Effector memory CD4-positive, alpha-beta T cell (primary cell): ENCODE measurements at places on chromosomes 7 and 10.

DNA sequence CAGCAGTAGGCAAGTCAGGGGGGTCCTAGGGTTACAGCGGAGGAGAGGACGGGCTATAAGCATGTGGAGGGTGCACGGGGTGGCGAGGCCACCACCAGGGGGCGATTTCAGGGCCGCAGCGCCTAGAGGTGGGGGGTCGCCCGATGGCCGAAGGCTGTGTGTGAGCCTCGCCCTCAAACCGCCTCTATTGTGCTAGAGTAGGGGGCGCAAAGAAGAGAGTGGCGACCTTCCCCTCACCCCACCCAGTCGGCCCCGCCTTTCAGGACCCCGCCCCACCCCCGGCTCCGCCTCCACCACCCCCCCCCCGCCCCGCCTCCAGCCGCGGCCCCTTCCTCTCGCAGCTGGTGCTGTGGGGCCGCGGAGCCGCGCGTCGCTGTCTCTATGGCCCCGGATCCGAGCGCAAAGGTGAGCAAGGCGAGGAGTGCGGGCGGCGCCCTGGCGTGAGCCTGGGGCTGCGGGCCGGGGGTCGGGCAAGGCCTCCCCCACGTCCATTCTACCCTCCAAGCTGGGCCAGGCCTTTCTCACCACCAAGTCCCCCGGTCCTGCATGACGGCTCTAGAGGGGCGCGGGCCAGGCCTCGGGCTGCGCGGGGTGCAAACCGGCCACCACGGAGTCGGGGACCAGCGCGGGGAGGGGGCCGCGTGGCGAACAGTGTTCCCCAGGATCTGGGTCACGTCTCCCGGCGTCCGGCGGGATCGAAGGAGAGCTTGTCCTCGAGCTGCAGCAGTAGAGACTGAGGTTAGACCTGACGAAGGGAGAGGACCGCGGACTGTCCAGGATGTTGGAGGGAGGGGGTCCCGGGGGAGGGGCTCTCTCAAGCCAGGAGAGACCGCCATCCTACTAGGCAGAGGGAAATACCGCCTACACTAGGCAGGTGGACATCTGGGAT is at the start of gene SEMA4G:
Gene SEMA4G, plus strand, starts transcription at position 318 of the 889 bp plus-strand sequence. CDS start 3,409 bp downstream, outside the sequence.
- no peaks in the 10 kb centered on the region for H3K27me3 ChIP-seq
- H3K36me3 ChIP-seq, result peaks cover 6% of the 10 kb centered on the region
- H3K27ac ChIP-seq, result no peak within 1 kb of the TSS
- no peak for DNase-seq
- peaks cover 6% of the 10 kb centered on the region for H3K4me1 ChIP-seq

GRCh38 chr10:111360260-111360925 is 283.6 kb downstream of the ADRA2A start:
- H3K36me3 ChIP-seq, result no peaks in the 10 kb centered on the region
- H3K27me3 ChIP-seq, result no peaks in the 10 kb centered on the region
- no peak overlapping the region for H3K4me3 ChIP-seq
- no peaks in the 10 kb centered on the region for H3K4me1 ChIP-seq
- no peak for DNase-seq

GRCh38 chr10:105189463-105189800 is 548.3 kb downstream of the SORCS3 start:
- H3K36me3 ChIP-seq, result no peaks in the 10 kb centered on the region
- no peaks in the 10 kb centered on the region for H3K4me1 ChIP-seq
- no peak for DNase-seq
- H3K4me3 ChIP-seq, result no peak overlapping the region

DNA sequence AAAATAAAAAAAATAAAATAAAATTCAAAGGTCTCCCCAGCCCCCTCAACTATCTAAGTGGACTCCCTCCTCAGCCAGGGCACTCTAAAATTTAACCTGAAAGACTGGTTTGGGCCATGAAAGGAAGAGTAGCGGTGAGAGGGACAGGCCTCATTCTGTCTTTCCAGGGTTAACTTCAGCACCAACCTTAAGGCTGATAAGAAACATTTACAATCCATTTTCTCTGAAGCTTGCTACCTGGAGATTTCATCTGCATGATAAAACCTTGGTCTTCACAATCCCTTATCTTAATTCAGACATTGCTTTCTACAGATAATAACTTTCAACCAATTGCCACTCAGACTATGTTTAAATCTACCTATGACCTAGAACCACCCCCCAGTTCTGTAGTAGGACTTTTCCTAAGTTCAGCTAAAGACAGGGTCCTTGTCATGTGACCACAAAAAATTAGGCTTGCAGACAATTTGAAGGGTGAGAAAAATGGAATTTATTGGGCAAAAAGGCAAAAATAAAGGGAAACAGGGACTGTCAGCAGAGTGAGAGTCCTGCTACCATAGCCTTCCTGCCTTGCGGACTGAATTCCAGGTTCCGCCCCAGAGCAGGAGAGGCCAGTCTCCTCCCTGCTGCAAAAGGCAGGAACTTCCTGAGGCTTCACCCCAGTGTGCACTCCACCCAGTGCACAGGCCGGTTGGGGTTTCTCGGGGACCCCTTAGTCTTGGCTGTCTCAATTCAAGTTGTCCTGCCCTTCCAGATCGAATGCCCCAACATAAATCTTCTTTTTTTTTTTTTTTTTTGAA is 26.0 kb downstream of the AGK start:
- no peak overlapping the region for H3K4me3 ChIP-seq
- no peak overlapping the region for H3K27ac ChIP-seq
- H3K27me3 ChIP-seq, result no peaks in the 10 kb centered on the region

DNA sequence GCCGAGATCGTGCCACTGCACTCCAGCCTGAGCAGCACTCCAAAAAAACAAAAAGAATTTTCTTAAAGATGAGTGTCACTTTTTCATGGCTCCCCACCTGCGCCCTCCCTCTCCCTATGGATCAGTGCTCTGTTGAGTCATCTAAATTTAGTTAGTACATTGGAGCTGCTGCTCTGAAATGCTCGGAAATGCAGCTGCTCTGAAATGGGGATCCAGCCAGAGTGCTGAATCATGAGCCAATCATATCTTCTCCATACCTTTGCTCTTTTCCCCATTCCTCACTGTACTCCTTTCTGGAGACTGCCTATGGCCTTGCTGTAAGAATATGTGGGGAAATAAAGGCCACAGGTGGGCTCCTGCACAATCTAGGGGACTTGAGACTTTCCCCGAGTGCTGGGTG is 188.8 kb downstream of the ZNF438 start:
- no peak for DNase-seq
- H3K27me3 ChIP-seq, result no peaks in the 10 kb centered on the region
- H3K27ac ChIP-seq, result no peak overlapping the region
- H3K4me3 ChIP-seq, result no peak overlapping the region
- no peaks in the 10 kb centered on the region for H3K4me1 ChIP-seq

DNA sequence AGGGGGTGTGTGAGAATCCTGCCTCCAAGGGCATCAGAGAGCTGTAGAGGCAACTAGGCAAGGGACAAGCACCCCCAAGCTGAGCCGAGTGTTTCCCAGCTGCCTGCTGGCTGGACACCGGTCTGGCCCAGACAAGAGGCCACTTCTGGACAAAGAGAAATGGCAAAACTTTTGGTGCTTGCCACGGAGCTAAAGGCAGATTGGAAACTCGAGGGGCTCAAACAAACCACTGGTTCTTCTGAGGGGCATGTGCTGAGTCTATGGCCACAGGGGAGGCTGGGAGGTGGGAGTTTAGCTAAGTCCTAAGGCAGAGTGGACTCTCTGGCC is 66.5 kb upstream of the INPP5A start:
- no peak for DNase-seq
- no peaks in the 10 kb centered on the region for H3K36me3 ChIP-seq
- H3K27me3 ChIP-seq, result no peaks in the 10 kb centered on the region
- no peak overlapping the region for H3K27ac ChIP-seq

GRCh38 chr7:23594879-23595604 is 2.1 kb upstream of the CCDC126 start:
- no peak overlapping the region for H3K4me3 ChIP-seq
- no peaks in the 10 kb centered on the region for H3K36me3 ChIP-seq
- peaks cover 8% of the 10 kb centered on the region for H3K4me1 ChIP-seq
- no peaks in the 10 kb centered on the region for H3K27me3 ChIP-seq
- H3K27ac ChIP-seq, result no peak overlapping the region

DNA sequence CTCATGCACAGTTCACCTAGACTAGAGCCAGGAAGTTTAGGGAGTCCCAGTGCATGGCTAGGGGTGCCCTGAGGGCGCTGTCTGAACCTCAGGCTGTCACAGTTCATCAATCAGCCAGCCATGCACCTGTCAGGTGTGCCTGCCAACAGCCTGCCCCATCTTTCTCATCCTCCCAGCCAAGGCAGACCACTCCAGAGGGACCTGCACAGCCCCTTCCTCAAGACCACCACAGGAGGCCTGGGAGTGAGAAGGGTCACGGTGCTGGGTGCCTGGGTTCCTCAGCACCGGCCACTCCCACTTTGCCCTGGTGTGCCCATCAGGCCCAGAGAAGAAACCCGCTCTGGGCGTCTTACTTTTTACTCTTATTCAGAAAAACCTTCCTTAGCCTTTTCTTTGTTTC is 8.4 kb downstream of the ATP6V1F start:
- H3K4me1 ChIP-seq, result peaks cover 5% of the 10 kb centered on the region
- H3K36me3 ChIP-seq, result no peaks in the 10 kb centered on the region
- no peaks in the 10 kb centered on the region for H3K27me3 ChIP-seq
- no peak for DNase-seq
- H3K4me3 ChIP-seq, result no peak overlapping the region

- H3K27me3 ChIP-seq, result no peaks in the 10 kb centered on the region
- no peaks in the 10 kb centered on the region for H3K36me3 ChIP-seq
- H3K27ac ChIP-seq, result no peak overlapping the region
- H3K4me3 ChIP-seq, result no peak overlapping the region
- no peaks in the 10 kb centered on the region for H3K4me1 ChIP-seq
- no peak for DNase-seq
Measured at GRCh38 chr7:31261341-31261740, 79.2 kb downstream of the NEUROD6 start.

GRCh38 chr10:11135709-11136108 is 118.0 kb downstream of the CELF2 start:
- H3K4me1 ChIP-seq, result peaks cover 3% of the 10 kb centered on the region
- DNase-seq, result no peak
- no peaks in the 10 kb centered on the region for H3K27me3 ChIP-seq
- H3K4me3 ChIP-seq, result no peak overlapping the region

DNA sequence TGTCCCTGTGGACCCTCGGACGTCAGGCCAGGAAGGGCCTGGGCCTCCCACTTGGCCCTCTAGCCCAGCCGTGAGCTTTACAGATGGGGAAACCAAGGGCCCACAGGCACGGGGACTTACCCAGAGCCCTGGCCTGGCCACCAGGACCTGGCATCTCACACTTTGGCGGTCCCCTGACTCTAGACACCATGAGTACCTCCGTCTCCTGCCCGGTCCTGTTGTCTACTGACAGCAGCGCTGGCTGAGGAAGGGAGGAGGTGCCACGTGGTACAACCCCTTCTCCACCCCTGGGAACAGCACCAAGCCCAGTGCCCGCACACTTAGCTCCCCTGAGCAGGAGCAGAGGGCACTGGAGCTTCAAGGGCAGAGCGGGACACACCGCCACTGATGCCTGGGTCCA is 26.1 kb downstream of the ADGRA1 start:
- no peaks in the 10 kb centered on the region for H3K4me1 ChIP-seq
- no peak overlapping the region for H3K4me3 ChIP-seq
- H3K27me3 ChIP-seq, result no peaks in the 10 kb centered on the region
- H3K27ac ChIP-seq, result no peak overlapping the region
- H3K36me3 ChIP-seq, result no peaks in the 10 kb centered on the region

GRCh38 chr10:13470270-13470669 is 58.5 kb downstream of the BEND7 start:
- H3K4me3 ChIP-seq, result no peak overlapping the region
- no peak overlapping the region for H3K27ac ChIP-seq
- H3K36me3 ChIP-seq, result no peaks in the 10 kb centered on the region

DNA sequence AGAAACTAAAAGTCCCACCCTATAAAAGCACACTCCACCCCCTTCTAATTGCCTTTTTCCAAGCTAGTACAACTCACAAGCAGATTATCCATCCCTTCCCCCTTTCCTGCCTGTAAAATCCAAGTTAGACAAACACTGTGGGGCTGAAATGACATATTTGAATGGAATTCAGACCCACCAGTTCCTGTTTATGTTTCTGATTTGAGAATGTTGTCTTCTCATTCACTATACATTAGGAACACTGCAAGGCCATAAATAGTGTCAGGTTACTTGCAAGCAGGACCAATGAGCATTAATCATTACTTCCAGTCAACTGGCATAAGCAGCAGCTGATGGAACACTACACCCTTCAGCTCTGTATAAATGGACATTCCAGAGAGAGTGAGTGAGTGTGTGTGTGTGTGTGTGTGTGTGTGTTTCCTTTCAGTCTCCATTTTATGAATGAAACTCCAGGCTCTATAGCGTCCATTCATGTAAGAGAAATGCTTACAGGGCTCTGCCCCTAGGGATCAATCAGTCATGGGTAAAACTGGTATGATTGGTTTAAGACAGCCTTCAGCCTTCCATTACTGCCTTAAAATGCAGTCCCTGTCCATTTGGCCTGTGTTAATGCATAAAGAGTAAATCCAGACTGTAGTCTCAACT is 69.3 kb downstream of the ETV1 start:
- H3K4me3 ChIP-seq, result no peak overlapping the region
- no peak overlapping the region for H3K27ac ChIP-seq
- H3K4me1 ChIP-seq, result no peaks in the 10 kb centered on the region
- no peaks in the 10 kb centered on the region for H3K36me3 ChIP-seq
- no peaks in the 10 kb centered on the region for H3K27me3 ChIP-seq
- DNase-seq, result no peak

GRCh38 chr10:86899670-86900276 is 57.6 kb downstream of the MMRN2 start:
- DNase-seq, result no peak
- H3K36me3 ChIP-seq, result no peaks in the 10 kb centered on the region
- no peak overlapping the region for H3K27ac ChIP-seq
- H3K4me1 ChIP-seq, result no peaks in the 10 kb centered on the region
- H3K4me3 ChIP-seq, result no peak overlapping the region
- no peaks in the 10 kb centered on the region for H3K27me3 ChIP-seq

DNA sequence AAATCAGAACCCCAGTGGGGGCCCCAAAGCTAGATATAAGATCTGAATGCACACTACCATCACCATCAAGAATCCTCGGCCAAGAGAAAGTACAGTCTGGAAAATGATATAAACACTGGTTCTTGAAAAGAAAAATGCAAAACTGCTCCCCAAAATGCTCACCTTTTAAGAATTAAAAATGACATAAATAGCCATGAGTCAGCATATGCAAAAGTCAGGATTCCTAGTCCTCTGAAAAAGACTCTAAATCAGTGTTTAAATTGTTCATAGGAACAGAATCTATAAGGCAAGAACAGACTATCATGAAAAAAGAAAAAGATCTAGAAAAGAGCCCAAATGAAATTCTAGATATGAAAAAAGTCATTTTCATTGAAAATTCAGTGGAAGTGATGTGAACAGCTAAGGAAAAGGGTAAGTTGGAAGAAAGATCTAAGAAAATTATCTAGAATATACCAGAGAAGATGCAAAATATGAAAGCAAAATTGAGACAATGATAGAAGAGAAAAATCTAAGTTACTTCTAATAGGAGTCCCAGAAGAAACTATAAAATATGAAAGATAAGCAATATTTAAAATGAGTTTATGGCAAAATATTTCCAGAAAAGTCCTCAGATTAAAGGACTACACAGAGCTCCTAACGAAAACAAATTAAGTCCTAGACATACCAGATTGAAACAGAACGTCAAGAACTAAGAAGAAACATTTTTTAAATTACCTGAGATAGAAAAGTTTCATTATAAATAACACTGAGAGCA is 18.9 kb downstream of the HNRNPA2B1 start:
- no peaks in the 10 kb centered on the region for H3K27me3 ChIP-seq
- no peak for DNase-seq
- H3K4me1 ChIP-seq, result no peaks in the 10 kb centered on the region
- peaks cover 6% of the 10 kb centered on the region for H3K36me3 ChIP-seq
- no peak overlapping the region for H3K27ac ChIP-seq

- H3K27me3 ChIP-seq, result no peaks in the 10 kb centered on the region
- H3K4me3 ChIP-seq, result no peak overlapping the region
- no peaks in the 10 kb centered on the region for H3K36me3 ChIP-seq
- DNase-seq, result no peak
- no peak overlapping the region for H3K27ac ChIP-seq
Measured at GRCh38 chr7:98314469-98314868, 33.0 kb downstream of the BRI3 start.
